ENCODE measurements at places on chromosomes 12 and 14.

GRCh38 chr12:46209170-46209569 is 59.7 kb downstream of the SLC38A1 start:
- DNase-seq = no peak

GRCh38 chr12:42757624-42758119 is 168.1 kb upstream of the PRICKLE1 start:
- DNase-seq = no peak

DNA sequence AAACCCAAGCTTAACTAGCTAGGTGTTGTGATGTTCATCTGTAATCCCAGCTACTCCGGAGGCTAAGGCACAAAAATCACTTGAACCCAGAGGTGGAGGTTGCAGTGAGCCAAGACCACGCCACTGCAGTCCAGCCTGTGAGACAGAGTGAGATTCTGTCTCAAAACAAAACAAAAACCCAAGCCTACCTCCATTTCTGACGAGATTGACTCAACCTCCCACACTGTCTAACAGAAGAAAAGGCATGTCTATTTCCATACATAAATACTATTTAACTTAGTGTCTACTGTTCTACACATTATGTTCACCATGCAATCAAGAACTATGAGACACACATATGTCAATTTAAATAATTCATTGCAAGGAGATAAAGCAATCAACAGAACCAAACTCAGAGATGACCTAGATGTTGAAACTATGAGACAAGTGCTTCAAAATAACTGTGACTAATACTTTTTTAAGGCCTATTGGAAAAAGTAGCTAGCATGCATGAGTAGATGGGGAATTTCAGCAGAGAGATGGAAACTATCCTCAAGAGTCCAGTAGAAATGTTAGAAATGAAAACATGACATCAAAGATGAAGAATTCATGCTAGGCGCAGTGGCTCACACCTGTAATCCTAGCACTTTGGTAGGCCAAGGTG is 75.9 kb upstream of the DHRS4 start:
- no peak for DNase-seq

DNA sequence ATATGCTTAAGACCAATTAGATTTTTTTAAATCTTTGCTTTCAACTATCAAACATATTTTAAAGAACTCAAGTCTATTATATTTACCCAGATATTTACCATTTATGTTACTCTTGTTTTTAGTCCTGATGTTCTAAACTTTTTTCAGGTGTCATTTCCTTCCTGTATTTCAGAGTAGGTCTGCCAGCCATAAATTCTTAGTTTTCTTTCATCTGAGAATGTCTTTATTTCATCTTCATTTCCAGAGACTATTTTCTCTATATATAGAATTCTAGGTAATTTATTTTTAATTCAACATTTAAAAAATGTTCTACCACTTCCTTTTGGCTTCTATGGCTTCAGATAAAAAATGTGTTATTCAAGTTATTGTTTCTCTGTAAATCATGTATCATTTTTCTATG is 218.2 kb upstream of the AMIGO2 start:
- DNase-seq = no peak

GRCh38 chr12:67765776-67766766 is 117.5 kb downstream of the DYRK2 start:
- no peak for DNase-seq

DNA sequence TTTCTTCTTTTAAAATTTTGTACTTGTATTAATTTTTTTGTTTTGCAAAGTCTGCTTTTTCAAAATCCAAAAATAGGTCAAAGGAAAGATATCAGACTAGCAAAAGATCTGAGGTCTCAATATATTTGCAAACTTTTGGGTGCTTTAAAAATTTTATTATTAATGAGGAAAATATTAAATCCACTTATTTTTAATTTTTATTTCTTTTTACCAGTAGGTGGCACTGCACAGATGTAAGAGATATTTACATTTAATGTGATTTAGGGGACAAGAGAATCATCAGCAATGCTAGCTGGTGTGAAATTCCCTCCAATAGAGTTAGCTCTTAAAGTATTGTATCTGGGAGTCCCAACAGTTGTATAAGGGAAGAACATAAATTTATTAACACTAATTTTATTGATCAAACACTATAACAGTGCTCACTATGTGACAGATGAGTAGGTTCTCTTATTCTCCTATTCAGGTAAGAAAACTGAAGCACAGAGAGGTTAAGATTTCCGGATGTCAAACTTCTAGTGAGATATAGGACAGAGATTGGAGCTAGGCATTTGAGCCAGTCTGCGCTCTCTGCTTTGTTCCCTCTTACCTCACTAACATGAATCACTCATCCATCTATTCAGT is 30.5 kb downstream of the ALX1 start:
- no peak for DNase-seq

Measured in activated effector memory CD4-positive, alpha-beta T cell treated with Interleukin-2 at 50 U/mL for 16 hours (primary cell).